Endodermal cell (in vitro differentiated cells): ENCODE measurements at places on chromosomes 4 and X.

DNA sequence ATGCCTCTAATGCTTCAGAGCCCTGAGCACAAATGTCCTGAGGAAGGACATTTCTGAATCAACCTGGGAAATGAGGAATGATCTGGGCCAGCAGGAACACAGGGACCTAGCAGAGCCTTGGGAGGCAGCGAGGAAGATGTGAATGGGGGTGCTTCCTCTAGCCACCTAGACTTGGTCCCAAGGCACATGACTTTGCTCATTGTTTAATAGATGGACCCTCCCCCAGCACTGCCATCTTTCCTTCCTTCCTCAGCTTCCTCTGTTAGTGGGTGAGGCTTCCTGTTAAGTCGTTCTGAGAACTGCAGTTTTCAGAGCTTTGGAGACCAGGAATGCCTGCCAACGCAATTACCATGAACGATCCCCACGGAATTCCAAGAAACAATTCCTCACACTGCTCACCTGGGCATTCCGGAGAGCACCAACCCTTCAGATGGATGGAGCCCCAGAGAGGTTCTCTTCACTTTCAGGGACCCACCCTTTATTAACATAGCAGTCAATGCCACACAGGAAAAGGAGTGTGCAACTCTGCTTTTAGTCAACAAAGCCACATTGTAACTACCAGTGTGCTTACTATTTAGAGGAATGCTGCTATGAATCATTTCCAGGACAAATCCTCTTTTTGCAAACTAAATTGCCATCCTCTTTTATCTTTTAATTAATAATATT is 48.5 kb upstream of the STIM2 start:
- no peak for DNase-seq

DNA sequence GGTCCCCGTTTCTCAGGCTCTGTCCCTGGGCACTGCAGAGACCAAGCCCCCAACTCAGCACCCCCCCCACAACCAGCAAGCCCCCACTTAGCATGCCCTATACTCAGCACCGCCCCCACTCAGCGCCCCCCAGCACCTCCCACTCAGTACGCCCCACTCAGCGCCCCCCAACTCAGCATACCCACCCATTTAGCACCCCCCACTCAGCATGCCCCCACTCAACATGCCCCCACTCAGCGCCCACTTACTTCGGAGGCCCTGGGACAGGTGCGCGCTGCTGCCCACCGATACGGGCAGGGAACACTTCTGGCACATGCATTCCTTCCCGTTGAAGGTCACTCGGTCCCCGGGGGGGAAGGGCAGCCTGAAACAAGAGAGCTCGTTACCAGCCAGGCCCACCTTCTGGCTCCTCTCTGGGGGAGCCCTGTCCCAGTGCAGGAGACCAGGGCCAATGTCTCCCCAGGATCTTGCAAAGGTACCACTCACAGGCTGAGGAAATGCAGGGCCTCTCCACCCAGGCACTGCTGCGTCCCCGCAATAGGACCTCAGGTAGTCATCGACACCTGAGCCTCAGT is 70.6 kb downstream of the ABLIM2 start:
- no peak for DNase-seq

DNA sequence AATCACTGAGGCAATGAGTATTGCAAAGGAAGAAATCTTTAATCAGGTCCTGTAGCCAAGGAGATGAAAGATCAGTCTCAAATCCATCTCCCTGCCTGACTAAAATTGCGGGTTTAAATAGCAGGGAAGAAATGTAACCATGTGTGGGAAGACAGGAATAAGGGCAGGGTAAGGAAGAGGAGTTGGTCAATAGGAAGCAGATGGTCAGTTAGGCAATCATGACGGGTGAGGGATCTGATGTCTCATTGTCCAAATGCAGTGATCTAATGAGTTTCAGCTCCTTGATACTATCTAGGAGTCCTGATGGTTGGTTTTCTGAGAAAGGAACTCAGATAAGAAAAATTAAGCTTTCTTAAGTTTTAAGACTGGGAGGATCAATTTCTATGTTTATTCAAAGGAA is 200.8 kb downstream of the SPATA18 start:
- no peak for DNase-seq

- DNase-seq: no peak
These were observed 64.9 kb downstream of the N4BP2 start for GRCh38 chr4:40121515-40121914.

- no peak for DNase-seq
These were observed 735.1 kb upstream of the LCORL start for GRCh38 chr4:18756671-18757070.

- DNase-seq: no peak
These were observed 41.0 kb upstream of the PDLIM5 start for GRCh38 chr4:94410678-94411206.

DNA sequence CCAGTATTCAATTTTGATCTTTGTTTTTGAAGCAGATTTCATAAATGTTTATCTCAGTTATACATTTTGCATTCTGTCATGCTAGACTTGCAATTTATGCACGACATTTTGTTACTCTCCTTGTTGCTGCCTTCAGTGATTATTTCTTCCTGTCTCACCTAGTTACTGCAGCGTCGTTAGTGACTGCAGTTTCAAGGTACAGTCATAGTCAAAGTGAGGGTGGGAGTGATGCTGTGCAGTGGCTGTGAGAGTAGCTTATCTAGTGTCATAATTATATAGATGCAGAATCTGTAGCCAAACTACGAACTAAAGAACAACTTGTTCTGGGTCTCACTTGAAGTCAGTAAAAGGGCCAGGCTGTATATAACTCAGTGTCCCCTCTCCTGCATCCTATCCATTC is 69.8 kb downstream of the GPR101 start:
- DNase-seq: no peak

DNA sequence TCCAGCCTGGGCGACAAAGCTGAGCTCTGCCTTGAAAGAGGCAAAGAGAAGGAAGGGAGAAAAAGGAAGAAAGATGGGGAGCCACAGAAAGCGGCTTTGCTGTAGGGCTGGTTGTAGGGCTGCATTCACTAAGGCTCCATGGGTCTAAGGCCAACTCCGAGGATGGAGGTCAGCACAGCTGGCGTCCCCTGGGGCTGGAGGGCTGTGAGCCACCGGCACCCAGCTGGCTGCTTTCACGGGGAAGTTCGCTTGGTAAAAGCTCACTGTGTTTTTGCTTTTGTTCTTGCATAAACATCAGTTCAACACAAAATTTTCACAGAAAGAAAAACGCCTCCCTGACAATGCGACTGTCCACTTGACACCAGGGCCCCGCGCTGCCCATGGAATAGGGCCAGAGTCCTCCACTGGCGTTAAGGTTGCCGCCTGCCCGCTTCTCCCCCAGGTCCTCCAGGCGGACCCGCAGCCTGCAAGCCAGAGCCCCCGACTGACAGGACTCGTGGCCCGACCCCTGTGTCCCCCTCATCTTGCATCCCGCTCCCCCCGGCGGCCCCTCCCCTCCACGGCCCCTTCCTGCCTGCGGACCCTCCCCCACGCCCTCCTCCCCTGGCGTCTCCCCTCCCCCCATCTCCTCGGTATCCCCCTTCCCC is 1.1 kb downstream of the RNF212 start:
- DNase-seq: no peak
